Aorta (tissue), 5 donors: ENCODE measurements at places on chromosomes 2 and 18.

DNA sequence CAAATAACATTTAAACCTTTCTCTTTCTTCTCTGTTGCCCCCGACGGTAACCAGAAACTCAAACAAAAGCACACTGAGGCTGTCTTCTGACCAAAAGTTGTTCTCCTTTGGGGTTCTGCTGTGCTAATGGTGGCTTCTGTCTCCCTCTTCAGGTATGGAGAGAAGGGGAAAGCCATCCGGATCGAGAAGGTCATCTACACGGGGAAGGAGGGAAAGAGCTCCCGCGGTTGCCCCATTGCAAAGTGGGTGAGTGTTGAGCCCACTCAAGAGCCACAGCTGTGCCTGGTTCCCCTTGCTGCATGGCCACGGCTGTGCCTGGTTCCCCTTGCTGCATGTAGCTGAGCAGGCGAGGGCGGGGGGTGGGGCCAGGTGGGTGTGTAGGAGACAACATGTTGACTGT, 67.4 kb downstream of the BOLA3 start:
- DNase-seq = no peak

DNA sequence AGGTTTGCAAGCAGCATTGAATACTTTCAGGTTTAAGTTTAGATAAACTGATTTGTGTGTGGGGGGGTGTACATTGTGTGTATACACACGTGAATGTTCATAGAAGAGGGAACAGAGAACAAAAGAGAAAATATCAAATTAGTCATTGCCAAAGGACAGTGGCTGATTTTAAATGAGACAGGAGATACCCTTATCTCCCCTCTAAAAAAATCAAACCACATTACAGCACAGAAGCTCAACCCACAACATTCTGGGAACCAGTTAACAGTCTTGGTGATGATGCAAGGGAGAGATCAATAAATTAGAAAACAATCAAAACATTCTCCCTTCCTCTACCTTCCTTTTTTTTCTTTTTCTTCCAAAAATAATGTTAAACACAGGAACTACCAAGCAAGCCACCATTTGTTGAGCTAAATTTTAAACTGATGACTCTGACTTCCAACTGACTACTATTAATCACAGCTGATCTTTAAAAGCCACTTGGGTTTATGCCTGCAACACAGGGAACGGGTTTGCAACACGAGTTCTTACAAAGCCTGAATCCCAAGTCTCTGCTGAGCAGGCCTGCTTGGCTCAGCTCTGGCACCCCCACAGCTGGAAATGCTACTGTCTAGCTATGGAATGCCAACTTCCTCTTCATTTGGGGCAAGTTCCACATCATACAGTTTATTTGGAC, 119.2 kb upstream of the ACVR1C start:
- no peak for DNase-seq

DNA sequence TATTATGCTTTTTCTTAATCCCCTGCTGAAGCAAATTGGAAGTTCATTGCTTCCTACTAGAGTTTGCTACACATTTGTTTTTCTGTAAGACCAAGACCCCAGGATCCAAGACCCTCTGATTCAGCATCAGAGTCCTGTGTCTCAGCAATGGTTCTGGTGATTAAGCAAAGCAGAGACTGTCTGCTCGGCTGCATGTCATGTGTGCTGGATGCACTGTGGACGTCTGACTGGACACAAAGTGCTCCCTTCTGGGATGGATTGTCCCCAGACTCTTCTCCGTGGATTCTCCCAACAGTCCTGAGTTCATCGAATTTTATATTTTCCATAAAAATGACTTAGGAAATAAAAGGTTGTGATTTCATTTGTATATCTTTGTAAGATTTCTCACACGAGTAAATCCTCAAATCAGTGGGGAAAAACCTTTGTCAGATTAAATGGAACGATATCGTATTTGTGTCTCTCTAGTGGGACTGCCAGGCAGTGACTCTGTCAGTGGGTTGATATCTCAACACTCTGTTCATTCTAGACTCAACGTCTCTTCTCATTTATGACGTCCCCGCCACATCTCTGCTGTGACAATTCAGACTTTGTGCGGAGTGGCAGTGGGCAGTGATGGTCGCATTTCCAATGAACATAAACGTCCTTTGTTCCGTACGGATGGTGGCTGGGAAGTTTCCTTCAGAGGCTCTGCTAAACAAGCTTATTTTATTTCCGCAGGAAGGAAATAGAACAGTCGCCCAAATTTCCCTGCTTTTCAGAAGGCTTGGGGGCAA, 58.6 kb downstream of the NCAPH start:
- DNase-seq = peak; percentile 10

- no peak for DNase-seq
Observed at GRCh38 chr18:45136381-45137086, 455.8 kb downstream of the SETBP1 start.

GRCh38 chr2:74739129-74739528, 85.1 kb downstream of the SEMA4F start:
- DNase-seq = no peak

DNA sequence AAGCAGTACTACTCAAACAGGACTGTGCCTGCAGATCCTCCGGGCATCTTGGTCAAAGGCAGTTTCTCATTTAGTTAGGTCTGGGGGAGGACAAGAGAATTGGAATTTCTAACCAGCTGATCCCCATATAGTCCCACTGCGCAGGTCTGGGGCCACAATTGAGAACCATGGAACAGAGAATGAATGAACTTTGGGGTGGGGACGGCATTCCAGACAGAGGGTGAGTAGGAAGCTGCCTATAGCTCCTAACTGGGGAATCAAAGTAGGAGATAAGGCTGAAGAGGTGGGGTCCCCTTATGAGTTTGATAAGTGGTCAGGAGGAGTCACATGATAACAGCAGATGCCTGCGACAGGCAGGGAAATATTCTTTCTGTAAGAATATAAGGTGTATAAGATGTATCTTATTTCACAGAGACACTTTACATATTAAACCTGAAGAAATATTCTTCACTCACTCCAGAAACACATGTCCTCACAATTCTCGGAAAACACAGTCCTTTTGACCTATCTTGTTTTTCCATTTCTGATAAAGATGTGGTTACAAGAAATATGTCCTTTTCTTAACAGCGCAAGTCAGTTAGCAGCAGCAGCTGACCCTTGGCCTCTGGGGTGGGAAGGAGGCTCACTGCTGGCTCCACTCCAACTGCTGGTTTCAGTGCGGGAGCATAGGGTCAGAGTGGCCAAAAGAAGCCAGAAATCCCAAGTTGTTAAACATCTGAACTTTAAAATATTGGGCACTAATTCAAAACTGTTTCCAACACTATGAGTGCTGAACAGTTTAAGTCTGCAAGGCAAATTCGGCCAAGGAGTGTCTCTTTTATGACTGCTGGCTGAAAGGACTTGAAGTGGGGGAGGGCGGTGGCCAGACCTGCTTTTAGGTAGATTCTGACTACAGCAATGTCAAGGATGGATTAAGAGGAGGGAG, 12.6 kb upstream of the TMEM214 start:
- peak; percentile 84 for DNase-seq
